Endothelial cell of umbilical vein (primary cell): ENCODE measurements at places on chromosomes 6 and 20.

DNA sequence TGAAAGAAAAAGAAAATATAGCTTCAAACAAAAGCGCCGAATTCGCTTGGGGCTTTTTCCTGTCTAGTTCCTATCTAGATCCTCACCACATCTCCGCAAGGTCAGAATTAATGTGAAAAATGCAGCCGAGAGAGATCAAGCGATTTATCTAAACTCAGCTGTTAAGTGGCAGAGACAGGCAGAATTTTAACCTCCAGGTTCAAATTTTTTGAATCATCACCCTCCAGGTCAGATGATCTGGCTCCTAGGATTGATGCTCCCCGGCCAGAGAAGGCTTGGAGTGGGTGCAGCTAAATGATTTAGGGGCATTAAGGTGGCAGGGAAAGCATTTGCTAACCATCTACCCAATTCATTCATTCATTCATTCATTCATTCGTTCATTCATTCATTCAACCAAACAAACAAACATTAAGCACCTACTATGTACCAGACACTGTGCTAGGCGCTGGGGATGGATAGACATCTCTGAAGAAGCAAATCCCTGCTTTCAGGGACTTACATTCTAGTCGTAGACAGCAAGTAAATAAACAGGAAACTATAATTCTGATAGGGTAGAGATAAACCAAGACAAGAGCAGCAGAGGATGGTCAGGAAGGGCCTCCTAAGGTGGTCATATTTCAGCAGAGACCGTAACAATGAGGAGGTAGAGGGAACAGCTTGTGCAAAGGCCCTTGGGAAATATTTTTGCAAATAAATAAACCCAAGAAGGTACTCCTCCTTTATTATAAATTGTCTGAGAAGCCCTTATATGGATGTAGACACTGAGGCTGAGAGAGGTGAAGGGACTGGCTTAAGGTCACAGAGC, 672 bp upstream of the UBE2V1 start:
- DNase-seq: no peak

DNA sequence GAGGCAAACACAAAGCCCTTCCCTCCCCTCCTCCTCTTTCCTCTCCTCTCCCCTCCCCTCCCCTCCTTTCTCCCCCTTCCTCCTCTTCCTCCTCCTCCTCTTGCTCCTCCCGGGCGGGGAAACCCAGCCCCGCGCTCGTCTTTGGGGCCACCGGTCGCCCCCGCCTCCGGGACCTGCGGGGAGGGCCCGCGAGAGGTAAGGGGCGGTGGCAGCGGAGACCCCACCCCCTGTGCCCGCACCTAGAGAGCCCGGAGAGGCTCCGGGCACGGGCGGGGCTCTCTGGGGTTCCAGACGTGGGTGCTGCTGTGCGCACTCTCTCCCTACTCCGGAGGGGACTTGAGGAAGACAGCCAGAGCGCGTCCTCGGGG, at the start of gene RIN2:
TSS of gene RIN2 (plus strand) at position 126 of the 368 bp plus-strand sequence. CDS start 131,344 bp downstream, outside the sequence.
- DNase-seq: no peak

DNA sequence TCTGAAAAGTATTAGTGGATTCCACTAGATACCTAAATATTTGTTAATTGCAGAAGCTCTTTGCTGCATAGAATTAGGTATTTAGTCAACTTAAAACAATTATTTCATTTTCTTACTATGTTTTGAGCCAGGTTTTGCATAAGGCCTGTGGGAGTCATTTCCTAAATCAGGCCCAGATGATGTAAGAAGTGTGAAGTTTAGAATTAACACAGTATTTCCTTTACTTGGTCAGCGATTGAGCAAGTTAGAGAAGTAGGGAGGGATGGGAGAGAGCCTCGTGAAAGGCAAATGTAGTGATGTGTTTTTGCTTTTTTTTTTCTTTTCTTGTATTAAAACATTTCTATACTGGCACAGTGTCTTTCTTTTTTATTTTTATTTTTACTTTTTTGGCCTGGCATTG, 711.1 kb downstream of the HDGFL1 start:
- no peak for DNase-seq

- DNase-seq: no peak
Observed at GRCh38 chr6:158548418-158549161, 11.3 kb upstream of the TMEM181 start.

DNA sequence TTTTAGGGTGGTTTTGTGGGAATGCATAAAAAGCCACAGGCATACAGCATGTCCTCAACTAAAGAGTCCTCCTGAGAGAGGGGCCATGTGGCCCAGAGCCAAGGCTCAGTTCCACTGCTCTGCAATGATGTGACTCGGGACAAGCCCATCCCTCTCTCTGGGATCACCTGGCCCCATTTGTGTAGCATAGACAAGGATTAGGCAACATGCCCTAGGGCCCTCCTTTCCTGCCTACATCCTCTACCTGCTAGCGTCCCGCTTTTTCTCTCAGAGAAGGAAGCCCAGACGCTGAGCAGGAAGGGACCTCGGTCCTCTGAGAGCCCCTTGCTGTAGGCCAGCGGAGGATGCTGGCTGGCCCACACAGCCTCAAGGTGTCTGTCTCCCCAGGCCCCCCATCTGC, 8.8 kb downstream of the TGM2 start:
- no peak for DNase-seq

DNA sequence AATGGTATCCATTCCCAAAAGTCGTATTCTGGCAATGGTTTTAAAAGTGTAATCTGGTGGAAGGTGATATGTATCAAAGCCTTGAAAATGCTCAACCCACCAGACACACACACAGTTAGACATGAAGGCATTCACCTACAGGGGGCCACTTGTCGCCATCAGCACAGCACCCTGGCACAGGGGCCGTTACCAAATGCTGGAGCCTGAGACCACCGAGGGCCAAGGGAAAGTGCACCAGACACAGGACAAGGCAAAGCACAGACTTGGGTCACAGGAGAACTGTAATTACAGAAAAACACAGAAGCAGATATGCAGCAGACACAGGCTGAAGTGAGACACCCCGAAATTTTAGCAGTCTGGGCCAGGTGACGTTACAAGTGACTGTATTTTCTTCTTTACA, 9.3 kb downstream of the TAF4 start:
- DNase-seq: no peak

DNA sequence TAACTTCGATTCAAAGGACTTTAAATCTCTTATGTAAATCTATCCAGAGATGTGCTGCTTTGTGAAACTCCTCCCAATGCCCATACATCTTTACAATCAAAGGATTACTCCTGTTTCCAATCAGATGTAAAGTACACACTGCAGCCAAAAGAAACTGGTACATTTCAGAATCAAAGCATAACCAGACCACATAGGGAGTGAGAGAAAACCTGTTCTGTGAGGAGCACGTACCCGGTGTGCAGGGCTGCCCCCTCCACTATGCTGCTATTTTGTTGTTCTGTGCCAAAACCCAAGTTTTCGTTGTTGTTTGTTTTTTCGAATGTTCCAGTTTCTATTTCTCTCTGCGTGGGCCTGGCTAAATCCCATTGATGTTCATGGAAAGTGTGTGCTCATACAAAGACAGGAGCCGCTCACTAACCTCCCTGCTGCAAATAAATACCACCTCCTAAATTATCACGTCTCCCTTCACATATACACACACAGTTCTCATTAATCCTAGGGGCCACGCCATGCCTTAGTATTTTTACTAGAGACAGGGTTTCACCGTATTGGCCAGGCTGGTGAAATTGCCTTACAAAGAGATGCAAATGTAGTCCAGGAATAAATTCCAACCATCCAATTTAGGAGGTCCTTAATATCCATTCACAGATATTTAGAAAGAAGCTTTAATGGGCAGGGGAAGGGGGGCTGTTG, 52.9 kb downstream of the ATP9A start:
- no peak for DNase-seq

DNA sequence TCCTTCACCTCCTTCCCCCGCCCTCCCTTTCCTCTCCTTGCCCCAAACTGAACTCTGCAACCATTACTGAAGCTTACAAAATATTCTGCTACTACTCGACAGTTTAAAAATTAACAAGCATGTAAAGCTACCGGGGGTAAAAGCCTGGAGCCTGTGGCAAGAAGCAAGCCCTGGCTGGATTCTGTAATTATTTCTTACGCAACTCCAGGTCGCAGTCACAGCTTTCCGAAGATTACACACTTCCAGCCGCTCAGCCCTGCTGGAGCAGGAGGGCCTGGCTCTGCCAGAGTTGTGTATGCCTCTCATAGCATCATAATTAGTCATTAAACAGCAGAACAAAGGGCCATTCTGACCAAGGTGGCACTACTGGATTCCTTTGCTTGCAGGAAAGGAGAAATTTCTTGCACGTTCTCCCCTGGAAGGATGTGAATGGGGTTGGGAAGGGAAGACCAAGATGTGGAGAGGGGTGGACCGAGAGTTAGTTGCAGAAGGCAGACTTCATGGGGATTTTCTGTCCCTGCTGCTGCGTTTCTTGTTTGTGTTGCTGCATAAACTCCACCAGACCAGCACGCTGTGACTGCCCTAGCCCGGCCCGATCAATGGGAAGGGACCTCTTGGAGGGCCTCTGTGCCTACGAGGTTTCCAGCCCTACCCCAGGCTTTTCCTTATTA, 23.6 kb downstream of the FOXQ1 start:
- no peak for DNase-seq

GRCh38 chr6:89198235-89198634, 18.9 kb downstream of the GABRR1 start:
- DNase-seq: no peak

DNA sequence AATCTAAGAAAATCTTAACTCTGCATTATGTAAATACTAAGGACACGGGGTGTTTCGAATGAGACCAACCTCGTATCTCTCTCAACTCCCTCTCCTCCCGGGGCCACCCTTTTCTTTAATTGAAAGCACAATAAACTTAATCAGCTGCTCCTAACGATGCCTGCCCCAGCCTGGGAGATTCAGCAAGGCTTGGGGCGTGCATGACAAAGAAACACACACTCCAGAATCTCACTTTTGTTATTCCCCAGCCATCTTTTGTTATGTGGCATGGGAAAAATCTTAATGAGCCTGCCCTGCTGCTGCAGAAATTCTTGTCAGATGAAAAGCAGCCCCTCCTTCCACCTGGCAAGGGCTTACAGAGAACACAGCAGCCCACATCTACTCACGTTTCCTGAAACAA, 117.4 kb downstream of the TTLL2 start:
- no peak for DNase-seq

DNA sequence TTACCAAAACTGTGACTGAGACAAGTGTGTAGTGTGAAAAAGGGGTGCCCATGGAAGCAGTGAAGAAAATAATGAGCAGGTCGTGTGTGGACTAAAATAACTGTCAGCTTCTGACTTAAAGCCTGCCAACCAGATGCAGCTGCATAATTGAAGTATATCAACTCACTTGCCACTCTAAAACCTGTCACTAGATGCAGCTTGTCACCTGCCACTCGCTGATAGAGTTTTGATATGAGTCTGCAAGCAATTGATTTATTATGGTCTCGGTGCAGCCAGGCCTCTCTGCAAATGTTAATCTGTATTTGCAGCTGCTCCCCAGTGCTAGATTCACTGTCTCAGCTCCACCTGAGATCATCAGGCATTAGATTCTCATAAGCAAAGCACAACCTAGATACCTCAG, 1090.0 kb upstream of the EYS start:
- DNase-seq: no peak

GRCh38 chr6:131210469-131210868, 75.2 kb downstream of the AKAP7 start:
- DNase-seq: no peak

- no peak for DNase-seq
Observed at GRCh38 chr20:58515233-58516212, at the start of gene APCDD1L. TSS of gene APCDD1L (minus strand) at chr20:58515399. CDS start at chr20:58514707, 692 bp downstream.

DNA sequence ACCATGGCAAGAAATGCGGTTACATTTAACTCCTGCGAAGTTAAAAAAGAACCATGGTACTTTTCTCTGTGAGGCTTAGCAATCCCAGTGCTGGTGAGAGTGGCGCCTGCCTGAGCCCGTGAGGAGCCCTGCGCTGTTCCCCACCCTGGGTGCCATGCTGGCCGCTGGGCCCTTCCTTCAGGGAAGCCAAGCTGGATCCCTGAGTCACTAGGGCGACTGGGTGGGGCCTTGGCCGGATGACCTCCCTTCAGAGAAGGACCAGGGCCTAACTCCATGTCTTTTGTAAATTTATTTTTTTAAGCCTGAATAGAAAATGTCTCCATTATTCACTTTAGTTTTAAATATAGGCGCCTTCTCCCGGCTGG, 209.1 kb downstream of the ERMARD start:
- DNase-seq: no peak

- no peak for DNase-seq
Observed at GRCh38 chr6:109372130-109372529, 10.1 kb downstream of the CD164 start.

- DNase-seq: no peak
Observed at GRCh38 chr6:117992856-117993255, 85.8 kb downstream of the SLC35F1 start.
